ENCODE measurements at places on chromosomes 4 and X. TPM values are rescaled to one million over a fixed set of nuclear protein-coding genes. Genes with fewer than 3 reads are reported as not detected.

RPL36A gene
- 1,427 TPM for polyA plus RNA-seq

IDH3G gene
- 54.2 TPM for polyA plus RNA-seq

TBC1D25 gene
- 12.1 TPM for polyA plus RNA-seq

CLNK gene
- not detected for polyA plus RNA-seq

GASK1B gene
- 2.6 TPM for polyA plus RNA-seq

DAPP1 gene
- 0.06 TPM for polyA plus RNA-seq

PABPC1L2B gene
- polyA plus RNA-seq: not detected

NXF2 gene
- polyA plus RNA-seq: not detected

ETDA gene
- polyA plus RNA-seq: not detected

CTAG1A gene
- not detected for polyA plus RNA-seq
